ENCODE measurements at places on chromosomes 5 and 9.

DNA sequence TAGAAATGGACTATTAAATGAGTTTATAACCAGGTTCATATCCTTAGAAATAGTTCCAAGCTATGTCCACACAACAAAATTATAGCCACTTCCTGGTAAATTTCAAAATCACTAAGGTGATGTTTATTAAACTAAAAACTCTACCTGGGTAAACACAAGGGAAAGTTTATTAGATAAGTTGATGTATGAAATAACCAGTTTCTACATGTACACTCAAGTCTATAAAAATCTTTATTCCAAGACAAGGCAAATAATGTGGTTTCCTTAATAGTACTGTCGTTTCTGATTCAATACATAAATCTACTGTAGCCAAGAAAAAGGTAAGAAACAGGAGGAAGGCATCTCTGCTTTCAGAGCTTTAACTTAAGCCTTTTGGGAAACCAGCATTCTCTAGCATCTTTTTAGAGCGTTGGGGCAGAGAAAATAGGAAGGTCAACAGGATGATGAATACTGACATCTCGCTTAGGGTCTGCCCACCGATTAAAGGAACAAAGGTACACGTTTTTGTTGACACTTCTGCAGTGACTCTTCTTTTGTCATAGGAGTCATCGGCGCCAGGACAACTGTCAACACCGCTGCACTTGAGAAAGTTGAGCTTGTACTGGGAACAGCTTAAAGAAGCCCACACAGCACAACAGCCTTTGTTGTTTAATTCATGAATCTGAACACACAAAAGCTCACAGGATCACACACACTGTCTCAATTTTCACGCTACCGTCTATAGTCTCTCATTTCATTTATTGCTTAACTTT is 513.6 kb downstream of the SLCO4C1 start:
- DNase-seq: peak; percentile 34

- no peak for DNase-seq
Observed at GRCh38 chr9:33041432-33042188, 16.5 kb downstream of the DNAJA1 start.

DNA sequence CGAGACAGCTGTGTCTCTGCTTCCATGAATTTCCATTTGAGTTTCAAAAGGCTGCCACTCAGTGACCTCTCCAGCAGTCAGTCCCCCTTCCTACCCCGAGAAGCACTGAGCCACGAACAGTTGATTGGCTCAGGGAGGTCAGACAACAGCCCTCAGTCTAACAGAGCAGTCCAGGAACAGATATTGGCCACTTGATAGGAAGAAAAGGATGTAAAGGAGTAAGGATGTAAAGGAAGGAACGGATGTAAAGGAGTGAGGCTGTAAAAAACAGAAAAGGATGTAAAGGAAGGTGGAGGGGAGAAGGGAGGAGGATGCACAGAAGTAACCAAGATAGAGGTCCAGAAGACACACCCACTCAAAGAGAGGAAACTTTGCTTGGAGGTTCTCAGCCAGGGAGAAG is 3.2 kb upstream of the NR4A3 start:
- DNase-seq: peak; percentile 59

DNA sequence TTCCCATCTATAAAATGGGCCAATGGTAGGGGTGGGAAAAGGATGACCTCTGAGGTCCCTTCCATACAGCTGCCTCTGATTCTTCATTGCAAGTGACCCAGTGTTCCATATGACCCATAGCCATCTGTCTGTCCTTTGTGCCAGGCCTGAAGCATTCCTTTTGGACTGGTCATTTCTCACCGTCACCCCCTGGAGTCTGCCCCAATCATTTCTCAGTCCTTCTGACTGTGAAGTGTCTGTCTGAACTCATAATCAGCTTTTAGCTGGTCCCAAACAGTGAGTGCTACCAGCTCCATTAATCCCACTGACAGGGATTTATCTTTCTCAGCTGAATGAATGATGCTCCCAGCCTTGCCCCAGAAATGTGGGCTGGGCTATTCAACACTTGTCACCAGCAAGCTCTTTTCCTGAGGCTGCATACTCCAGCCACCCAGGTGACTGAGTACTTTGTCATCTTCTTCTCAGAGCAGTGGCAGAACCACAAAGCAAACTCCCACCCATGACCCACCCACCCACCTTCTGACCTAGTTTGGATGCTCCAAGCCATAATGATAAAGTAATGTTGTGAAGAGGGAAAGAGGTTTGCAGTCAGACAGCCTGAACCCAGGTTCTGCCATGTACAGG is 37.4 kb downstream of the KCNIP1 start:
- DNase-seq: no peak

GRCh38 chr5:55180016-55180415 is 7.0 kb upstream of the CDC20B start:
- no peak for DNase-seq

DNA sequence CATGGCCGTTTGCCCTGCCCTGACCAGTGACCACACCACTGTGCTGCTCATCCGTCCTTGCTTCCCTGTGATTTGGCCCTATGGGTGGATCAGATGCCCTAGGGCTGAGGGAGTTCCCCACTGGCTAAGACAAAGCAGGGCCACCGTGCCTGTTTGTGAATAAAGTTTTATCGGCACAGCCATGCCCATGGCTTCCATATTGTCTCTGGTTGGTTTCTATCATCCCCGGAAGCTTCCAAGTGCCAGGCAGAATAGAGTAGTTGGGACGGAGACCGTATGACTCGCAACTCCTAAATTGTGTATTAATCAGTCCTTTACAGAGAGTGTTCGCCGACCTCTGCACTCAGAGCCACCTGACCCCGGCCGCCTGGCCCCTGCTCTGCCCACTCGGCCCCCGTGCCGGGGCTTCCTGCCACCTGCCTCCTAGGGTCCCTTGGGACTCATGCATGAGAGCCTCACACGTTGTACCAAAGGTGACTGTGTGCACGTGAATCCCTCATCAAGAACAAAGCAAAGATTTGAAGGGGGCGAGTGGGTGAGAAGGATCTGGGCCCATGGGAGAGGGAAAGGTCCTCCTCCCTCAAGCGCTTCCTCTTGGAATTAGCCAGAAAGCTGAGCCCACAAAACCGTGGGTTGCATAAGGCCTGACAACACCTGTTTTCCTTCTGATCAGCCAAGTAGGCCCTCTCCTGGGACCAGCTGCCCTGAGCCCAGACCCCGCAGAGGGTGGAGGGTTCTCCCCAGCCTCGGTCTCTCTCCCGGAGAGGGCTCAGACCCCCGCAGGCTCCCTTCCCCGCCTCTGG is 11.7 kb upstream of the FCN2 start:
- DNase-seq: no peak

- no peak for DNase-seq
Observed at GRCh38 chr5:122607818-122608217, 167.1 kb upstream of the SNX2 start.

DNA sequence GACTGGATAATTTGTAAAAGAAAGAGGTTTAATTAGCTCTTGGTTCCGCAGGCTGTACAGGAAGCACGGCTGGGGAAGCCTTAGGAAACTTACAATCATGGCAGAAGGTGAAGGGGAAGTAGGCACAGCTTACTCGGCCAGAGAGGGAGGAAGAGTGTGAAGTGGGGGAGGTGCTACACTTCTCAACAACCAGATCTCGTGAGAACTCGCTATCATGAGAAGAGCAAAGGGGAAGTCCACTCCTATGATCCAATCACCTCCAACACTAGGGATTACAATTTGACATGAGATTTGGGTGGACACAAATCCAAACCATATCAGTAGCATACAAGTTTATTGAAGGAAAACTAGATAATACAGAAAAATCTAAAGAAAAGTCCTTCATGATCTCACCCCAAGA is 39.9 kb downstream of the NEURL1B start:
- DNase-seq: no peak

DNA sequence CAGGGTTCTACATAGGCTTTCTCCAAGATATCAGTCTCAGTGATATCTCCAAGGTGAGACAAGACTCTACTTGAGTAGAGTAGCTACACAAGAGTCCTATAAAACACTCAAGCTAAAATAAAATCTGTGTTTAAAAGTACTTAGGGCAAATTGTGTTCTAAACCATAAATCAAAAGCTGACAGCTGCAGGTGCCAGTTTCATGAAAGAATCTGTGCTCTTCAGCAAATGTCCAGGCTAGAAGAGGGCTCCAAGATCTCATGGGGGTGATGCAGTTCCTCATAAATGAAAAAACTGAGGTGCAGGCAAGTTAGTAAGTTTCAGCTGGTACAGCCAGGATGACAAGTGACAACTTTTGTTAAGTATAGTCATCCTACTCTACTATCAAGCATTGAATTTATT is 142.8 kb upstream of the TNPO1 start:
- no peak for DNase-seq

DNA sequence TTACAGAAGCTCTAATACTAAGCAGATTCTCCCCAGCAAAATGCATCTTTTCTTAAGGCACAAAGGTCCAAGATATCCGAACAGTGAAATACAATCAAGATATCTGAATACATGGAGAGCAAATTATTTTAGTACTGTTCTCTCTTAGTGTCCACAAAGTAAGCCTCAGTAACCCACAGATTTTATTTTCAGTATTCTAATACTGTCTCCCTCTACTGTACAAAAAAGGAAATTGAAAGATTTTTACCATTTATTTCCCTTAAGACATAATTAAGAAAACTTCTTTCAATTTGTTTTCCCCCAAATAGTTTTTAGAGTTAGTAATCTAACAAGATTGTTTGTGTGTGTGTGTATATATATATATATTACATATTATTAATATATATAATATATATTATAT is 24.7 kb upstream of the NOL6 start:
- DNase-seq: no peak

- no peak for DNase-seq
Observed at GRCh38 chr5:109426075-109426474, 16.3 kb upstream of the PJA2 start.

DNA sequence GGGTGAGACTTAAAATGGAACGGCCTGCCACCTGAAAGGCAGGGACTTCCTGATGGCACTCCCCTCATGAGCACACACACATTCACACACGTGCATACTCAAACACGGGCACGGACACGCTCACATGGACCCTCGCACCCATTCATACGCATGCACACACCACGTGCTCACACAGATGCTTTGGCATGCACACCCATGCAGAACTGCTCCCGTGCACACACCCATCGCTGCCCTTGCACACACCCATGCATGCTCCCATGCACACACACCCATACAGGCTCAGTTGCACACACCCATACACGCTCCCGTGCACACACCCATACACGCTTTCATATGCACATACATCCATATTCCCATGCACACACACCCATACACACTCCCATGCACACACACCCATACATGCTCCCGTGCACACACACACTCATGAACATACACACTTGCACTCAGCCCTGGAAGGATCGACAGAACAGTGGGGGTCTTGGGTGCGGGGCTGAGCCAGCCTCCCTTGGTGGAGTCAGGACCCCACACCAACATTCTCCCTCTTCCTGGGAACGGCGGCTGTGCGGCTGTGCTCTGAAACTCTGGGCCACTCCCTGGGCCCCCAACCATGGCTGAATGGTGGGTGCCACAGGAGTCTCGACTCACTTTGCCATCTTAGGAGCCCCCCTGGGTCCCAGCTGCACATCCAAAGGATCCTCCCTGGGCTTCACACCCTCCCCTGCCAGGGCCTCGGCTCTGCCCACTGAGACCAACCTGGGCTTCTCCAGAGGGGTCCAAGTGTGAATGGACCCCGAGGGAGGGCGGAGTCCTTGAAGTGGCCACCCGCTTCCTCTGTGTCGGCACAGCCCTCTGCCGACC is 115.2 kb downstream of the RXRA start:
- DNase-seq: no peak

DNA sequence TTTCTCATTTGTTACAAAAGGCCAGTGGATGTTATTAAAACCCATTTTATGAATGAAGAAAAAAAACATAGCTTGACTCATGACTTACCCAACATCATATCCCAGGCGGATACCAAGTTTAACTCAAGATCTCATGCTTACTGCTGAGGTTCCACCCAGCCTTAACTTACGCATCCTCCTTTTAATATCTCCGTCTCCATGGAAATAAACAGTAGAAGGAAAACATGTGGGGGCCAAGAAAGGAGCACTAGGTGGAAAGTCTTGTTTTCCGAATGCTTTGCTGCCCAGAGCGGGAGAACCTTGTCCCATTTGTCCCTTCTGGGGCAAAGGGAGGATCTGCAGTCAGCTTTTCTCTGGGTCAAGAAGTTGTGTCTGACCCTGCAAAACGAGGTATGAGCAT is 44.1 kb downstream of the ANGPTL2 start:
- no peak for DNase-seq

- no peak for DNase-seq
Observed at GRCh38 chr5:90020575-90021538, 388.7 kb downstream of the CETN3 start.

DNA sequence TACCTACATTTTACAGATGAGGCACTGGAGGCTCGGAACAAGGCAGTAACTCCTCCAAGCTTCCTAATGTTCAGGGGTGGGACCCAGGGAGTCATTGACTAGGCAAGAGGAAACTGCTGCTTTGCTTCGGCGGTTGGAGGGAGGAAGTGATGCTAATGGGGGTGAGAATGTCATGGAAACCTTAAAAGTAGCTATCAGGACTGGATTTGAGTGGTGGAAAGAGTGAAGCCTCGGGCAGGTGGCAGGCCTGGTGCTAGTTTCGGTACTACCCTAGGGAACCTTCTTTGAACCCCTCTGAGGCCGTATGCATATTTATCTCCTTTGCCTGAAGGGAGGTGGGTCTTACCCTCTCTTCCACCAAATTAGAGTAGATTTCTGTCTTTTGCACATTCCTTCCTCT is 1.6 kb downstream of the BSPRY start:
- DNase-seq: no peak

DNA sequence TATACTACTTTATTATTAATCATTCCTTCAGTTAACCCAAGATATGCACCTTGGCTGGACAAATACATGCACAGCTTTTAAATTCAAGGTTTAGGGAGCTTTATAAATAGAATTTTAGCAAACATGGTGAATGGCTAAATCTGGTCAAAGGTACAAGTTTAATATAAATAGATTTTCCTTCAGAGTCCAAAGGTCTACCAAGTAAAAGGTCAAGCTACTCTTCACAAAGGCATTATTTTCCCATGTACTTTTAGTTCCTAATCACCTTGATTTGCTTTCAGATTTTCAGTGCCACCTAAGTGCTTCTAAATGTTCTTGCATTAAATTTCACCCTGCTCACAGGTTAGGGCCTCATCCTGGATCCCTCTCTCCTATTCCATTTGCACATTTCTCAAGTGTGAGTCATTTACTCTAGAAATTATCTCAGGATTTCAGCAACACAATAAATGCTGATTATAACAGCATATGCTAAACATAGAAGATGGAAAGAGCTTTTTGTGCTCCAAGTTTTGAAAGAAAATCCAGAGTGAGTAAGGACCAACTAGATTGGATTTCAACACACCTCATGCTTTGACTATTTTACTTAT is 459.4 kb upstream of the ITGA1 start:
- DNase-seq: no peak

DNA sequence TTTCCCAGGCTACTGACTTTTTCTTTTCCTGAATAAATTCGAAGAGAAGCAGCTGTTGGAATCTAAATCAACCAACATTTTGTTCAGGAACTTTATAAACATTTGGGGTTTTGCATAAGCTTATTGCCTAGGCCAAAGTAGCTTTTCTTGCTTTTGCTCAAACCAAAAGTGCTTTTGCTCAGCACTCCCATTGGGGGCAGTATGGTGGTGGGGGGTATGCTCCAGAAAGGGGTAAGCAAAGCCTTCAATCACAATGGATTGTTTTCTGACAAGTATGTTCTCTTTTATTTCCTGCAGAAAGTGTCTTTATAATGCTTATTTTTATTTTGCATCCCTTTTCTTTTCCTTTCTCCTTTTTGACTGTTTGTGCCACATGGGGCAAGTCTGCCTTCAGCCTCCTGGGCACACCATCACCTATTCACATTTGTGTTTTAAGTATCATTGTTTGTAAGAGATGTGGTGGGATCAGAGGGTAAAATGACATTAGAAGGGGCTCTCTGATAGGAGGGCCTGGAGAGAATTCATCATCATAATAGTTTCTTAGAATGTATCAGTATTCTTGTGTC is 86.0 kb downstream of the PRDM6 start:
- peak; percentile 18 for DNase-seq
